ENCODE measurements at places on chromosomes 4 and X.

DNA sequence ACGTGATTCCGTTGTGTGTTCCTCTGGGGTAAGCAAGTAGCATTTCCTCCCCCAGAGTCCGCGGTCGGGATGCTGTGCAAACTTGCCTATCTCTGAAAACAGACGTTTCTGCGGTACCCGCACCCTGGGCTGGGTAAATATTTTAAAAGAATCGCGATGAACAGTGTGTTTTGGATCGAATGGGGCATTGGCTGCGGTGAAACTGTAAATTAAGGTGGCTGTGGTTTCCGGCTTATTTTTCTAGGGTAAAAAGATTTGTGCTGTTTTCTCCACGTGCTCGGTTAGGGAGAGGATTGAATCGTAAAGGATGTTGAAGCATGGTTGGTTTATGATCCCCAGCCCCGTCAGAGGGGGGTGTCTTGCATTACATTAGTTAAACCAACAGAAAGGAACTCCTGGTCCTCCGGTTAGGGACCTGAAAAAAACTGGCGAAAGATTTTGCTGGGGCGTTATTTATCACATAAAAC is 1.2 kb downstream of the HHIP start:
- DNase-seq, result no peak

DNA sequence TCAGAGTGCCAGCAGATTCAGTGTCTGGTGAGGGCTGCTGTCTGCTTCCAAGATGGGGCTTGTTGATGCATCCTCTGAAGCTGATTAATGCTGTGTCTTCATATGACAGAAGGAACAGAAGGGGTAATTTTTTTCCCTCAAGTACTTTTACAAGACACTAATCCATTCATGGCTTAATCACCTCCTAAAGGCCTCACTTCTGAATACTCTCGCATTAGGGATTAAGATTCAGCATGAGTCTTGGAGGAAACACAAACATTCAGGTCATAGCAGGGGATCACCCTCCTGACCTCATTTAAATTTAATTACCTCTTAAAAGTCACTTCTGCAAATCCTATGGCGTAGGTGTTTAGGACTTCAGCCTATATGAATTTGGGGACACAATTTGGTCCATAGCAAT is 1145.5 kb upstream of the PCDH10 start:
- DNase-seq, result no peak

GRCh38 chr4:175714686-175715085 is 97.4 kb downstream of the GPM6A start:
- no peak for DNase-seq

DNA sequence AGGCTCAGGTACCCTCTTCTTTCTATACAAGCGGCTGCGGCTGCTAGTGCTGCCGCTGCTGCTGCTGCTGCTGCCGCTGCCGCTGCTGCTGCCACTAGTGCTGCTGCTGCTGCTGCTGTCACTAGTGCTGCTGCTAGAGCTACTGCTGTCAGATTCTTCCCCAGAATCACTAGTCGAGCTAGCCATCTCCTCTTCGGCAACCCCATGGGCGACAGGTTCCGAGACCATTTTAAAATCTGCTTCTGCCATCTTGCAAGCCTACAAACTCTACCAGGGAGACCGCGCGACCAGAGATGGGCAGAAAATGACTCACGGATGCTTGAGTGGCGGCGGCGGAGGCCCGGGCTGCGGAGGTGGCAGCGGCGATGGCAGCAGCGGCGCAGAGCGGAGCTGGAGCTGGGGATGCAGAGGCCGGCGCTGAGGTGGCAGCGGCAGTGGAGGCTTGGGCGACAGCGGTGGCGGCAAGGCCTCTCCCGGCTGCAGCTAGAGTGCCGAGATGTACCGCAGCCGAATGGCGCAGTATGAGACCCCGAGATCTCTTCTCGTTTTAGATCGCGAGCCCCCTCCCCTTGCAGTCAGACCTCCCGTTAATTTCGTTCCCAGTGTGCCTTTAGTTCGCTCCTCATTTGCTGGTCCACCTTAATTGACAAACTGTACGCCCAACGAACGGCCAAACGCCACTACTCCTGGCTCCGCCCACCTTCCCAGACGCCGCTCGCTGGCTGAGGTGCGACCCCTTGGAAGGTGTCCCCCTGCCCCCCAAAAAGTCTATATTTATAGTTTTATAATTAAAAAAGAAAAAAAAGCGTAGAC is at the start of gene NAP1L3:
Gene NAP1L3 (minus strand): TSS at position 523 of the 813 bp plus-strand sequence. CDS start 274 bp downstream, at position 249.
- DNase-seq, result peak; percentile 1

DNA sequence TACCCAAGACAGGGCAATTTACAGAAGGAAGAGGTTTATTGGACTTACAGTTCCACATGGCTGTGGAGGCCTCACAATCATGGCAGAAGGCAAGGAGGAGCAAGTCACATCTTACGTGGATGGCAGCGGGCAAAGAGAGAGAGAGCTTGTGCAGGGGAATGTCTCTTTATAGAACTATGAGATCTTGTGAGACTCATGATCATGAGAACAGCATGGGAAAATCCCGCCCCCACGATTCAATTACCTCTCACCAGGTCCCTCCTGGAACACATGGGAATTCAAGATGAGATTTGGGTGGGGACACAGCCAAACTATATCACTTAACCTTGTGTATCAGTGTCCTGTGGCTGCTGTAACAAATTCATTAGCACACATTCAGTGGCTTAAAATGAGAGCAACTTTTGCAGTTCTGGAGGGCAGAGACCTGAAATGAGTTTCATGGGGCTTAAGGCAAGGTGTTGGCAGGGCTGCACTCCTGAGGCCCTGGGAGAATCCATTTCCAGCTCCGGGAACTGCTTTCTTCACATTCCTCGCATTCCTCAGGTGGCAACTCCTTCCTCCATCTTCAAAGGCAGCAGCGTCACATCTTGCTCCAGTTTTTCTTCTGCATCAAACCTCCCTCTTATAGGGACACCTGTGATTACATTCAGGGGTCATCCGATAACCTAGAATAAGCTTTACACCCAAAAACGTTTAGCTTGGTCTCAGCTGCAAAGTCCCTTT is 22.3 kb upstream of the NSG1 start:
- DNase-seq, result no peak

- DNase-seq, result no peak
Observed at GRCh38 chrX:85851418-85851817, 195.9 kb downstream of the CHM start.

- DNase-seq, result peak; percentile 15
Observed at GRCh38 chr4:184583738-184584502, 65.3 kb downstream of the CASP3 start.

DNA sequence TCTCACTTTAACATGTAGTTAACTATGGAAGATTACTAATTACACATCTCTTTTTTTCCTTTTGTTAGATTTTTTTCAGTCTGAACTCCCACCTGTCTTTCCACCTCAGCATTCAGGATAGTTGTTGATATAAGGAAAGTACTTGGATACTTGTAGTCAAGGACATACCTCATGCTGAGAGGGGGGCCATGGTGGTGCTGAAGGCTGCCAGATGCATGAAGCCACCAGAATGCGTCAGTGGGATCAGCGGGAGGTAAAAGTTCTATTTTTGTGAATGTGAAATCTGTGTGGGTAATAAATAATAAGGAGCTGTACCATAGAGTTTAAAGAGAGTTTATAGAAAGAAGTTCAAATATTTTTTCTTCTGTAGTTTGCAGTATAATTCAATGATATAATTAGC is 13.1 kb upstream of the NDST4 start:
- DNase-seq, result no peak

DNA sequence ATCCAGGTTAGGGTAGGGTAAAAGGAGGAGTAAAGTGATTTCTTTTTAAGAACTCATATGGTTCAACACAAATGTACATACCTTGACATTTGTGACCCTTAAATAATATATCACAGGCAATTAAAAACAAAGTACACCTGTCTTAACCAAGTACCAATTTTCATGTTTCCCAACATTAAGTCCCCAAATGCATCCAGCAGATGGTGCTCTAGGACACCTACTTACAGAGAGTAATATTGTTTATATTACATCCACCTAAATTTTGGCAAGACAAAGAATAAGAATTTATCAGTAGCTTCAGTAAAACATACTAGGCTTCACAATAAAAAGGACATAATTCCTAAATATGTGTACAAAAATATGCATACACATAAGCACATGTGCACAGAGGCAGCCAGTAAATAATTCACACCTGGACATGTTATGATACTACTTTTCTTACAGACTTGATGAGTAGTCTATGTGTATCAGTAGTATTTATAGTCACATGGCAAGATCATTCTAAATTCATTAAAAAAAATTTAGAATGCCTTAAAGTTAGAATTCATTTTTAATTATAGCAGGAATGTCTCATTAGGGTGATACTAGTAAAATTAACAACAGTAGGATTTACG is 219.7 kb downstream of the DCLK2 start:
- no peak for DNase-seq

- no peak for DNase-seq
Observed at GRCh38 chr4:32768664-32769389, 2048.7 kb downstream of the PCDH7 start.

- no peak for DNase-seq
Observed at GRCh38 chr4:139282065-139282720, 2.2 kb upstream of the MGARP start.

GRCh38 chr4:113446019-113446418 is 315.5 kb downstream of the CAMK2D start:
- DNase-seq, result no peak

DNA sequence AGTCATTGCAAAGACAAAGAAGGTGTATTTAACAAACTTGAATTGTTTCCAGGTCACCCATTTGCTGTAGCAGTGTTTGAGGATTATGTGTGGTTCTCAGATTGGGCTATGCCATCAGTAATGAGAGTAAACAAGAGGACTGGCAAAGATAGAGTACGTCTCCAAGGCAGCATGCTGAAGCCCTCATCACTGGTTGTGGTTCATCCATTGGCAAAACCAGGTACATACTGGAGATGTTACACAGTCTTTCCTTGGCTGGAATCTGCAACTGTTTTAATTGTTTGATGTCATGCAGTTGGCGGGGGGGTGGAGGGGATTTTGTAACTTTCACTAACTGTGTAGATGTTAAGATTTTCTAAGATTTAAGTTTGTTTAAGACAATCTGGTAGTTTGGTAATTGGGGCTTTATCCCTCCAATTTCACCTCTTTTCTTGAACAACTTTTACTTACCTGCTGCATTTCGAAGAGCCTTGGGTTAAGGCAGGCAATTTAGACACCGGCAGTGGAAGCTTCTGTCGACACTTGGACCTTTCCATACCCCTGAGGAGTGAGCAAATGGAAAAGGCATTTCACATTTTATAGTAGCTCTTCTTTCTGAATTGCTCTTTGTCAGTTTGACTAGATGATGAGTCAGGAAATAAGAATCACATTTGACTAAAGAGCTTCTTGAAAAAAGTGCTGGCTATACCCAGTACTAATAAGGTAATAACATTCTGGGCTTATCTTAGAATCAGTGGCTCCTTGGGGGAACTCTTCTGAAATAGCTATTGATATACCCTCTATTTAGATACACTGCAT is 67.4 kb downstream of the EGF start:
- DNase-seq, result no peak

Data from germinal center (tissue), 1 donor.